ENCODE measurements at places on chromosomes 6 and 20.

- H3K36me3 ChIP-seq = no peaks in the 10 kb centered on the region
- no peaks in the 10 kb centered on the region for H3K4me1 ChIP-seq
- DNase-seq = no peak
- peaks cover 8% of the 10 kb centered on the region for H3K27me3 ChIP-seq
These were observed at the start of gene L3MBTL1 for GRCh38 chr20:43507150-43508080. L3MBTL1 (plus strand) TSS chr20:43507697; CDS start chr20:43513504, 5,807 bp downstream.

DNA sequence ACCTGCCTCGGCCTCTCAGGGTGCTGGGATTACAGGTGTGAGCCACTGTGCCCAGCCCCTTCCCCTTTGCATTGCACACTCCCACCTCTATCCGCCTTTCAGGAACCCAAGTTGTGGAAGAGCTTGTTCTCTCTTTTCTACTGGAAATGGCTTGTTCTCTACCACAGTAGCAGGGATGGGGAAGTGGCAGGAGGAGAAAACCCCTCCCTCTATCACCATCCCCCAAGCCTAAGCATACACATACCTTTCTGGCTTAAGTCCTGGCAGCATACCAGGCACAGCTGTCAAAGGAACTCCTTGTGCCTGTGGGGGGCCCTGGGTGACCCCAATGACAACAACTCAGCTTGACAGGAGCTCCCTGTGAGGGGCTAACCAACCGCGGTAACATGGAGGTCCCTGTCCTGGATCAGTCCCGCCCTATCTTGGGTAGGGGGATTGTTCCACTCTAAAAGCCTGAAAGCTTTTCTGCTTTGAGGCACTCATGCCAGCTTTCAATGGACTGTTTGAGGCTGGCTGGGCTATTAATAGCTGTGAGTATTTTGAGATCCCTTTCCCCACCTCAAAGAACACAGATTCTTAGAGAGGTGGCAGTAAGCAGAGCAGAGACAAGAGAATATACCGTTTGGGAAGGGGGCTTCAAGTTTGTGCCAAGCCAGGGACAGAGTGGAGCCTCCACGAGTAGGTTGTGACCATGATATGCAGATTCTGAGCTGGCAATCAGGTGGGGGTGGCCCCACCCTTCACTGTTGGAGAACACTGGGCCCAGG, 2.3 kb downstream of the KLHDC3 start:
- no peaks in the 10 kb centered on the region for H3K4me1 ChIP-seq
- no peak overlapping the region for H3K27ac ChIP-seq
- H3K27me3 ChIP-seq = no peaks in the 10 kb centered on the region
- H3K36me3 ChIP-seq = peaks cover 14% of the 10 kb centered on the region
- no peak overlapping the region for H3K4me3 ChIP-seq

GRCh38 chr20:59820204-59821041, 113.0 kb downstream of the SYCP2 start:
- H3K4me3 ChIP-seq = no peak overlapping the region
- H3K36me3 ChIP-seq = no peaks in the 10 kb centered on the region
- DNase-seq = no peak
- H3K4me1 ChIP-seq = no peaks in the 10 kb centered on the region

- H3K27ac ChIP-seq = no peak overlapping the region
- no peak for DNase-seq
- no peaks in the 10 kb centered on the region for H3K27me3 ChIP-seq
- H3K4me3 ChIP-seq = no peak overlapping the region
- no peaks in the 10 kb centered on the region for H3K4me1 ChIP-seq
These were observed 3.2 kb upstream of the RNF146 start for GRCh38 chr6:127263481-127263880.

DNA sequence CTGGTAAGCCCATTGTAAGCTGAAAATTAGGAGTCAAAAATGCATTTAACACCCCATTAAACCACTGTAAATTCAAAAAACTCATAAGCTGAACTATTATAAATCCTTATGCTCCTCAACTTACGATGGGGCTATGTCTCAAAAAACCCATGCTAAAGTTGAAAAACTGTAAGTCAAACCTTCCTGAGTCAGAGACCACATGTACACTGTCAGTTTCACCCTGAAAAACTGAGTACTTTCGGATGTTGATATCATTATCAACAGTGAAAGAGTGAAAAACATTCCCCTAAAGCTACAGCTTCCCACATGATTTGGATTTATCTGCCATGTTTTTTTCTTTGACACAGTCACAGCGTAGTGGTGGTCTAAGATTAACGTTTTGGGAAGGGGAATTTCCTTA, 14.2 kb downstream of the RAB23 start:
- H3K36me3 ChIP-seq = no peaks in the 10 kb centered on the region
- H3K27me3 ChIP-seq = no peaks in the 10 kb centered on the region

DNA sequence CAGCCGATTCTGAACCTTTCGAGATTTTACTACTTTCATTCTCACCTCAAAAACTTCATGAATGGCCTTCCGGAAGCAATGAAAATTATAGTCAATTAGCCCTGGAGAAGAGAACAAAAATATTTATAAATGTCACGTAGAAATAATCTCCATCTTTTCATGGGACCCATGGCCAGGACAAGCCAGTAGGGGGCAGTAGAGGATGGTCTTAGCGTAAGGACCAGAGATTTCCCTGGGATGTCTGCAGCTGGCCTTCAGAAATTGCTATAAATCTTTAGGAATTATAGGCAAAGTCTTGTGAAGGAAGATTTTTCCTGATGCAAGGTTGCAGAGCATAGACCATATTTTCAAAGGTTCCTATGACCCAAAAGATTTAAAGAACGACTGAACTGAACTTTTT, 15.6 kb upstream of the UBE2J1 start:
- no peak overlapping the region for H3K4me3 ChIP-seq
- no peak overlapping the region for H3K27ac ChIP-seq
- H3K27me3 ChIP-seq = no peaks in the 10 kb centered on the region
- no peak for DNase-seq
- H3K4me1 ChIP-seq = no peaks in the 10 kb centered on the region

- H3K36me3 ChIP-seq = no peaks in the 10 kb centered on the region
- no peak overlapping the region for H3K4me3 ChIP-seq
- no peak for DNase-seq
- H3K27ac ChIP-seq = no peak overlapping the region
- no peaks in the 10 kb centered on the region for H3K4me1 ChIP-seq
These were observed 140.3 kb downstream of the SMOC2 start for GRCh38 chr6:168581236-168581635.

GRCh38 chr6:96542702-96543101, 20.2 kb upstream of the FHL5 start:
- H3K36me3 ChIP-seq = no peaks in the 10 kb centered on the region
- no peaks in the 10 kb centered on the region for H3K4me1 ChIP-seq
- no peak overlapping the region for H3K27ac ChIP-seq

- DNase-seq = peak; percentile 80
- no peak overlapping the region for H3K27ac ChIP-seq
- H3K36me3 ChIP-seq = no peaks in the 10 kb centered on the region
- H3K4me3 ChIP-seq = no peak overlapping the region
These were observed 46.2 kb downstream of the SLC22A23 start for GRCh38 chr6:3410385-3411360.

- H3K4me3 ChIP-seq = no peak overlapping the region
- H3K27ac ChIP-seq = no peak overlapping the region
- no peaks in the 10 kb centered on the region for H3K36me3 ChIP-seq
- no peak for DNase-seq
- H3K4me1 ChIP-seq = no peaks in the 10 kb centered on the region
- H3K27me3 ChIP-seq = no peaks in the 10 kb centered on the region
These were observed 230.2 kb upstream of the PLN start for GRCh38 chr6:118317581-118318563.

GRCh38 chr6:31919624-31920303, 7.8 kb upstream of the C2 start:
- H3K27ac ChIP-seq = no peak overlapping the region
- DNase-seq = no peak
- no peaks in the 10 kb centered on the region for H3K36me3 ChIP-seq
- H3K4me1 ChIP-seq = no peaks in the 10 kb centered on the region
- no peaks in the 10 kb centered on the region for H3K27me3 ChIP-seq

GRCh38 chr6:157757430-157758403, 65.3 kb upstream of the SNX9 start:
- peaks cover 2% of the 10 kb centered on the region for H3K4me1 ChIP-seq
- no peaks in the 10 kb centered on the region for H3K36me3 ChIP-seq
- H3K4me3 ChIP-seq = no peak overlapping the region
- no peaks in the 10 kb centered on the region for H3K27me3 ChIP-seq

DNA sequence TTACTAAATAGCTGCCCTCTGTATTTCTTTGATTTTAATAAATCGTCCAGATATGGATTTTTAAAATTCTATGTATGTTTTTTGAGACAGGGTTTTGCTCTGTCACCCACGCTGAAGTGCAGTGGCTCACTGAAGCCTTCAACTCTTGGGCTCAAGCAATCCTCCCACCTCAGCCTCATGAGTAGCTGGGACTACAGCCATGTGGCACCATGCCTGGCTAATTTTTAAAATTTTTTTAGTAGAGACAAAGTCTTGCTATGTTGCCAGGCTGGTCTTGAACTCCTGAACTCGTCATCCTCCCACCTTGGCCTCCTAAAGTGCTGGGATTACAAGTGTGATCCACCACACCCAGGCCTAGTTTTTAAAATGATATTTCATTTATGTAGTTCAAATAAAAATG, 47.4 kb upstream of the DDR1 start:
- no peak overlapping the region for H3K27ac ChIP-seq
- no peak for DNase-seq

DNA sequence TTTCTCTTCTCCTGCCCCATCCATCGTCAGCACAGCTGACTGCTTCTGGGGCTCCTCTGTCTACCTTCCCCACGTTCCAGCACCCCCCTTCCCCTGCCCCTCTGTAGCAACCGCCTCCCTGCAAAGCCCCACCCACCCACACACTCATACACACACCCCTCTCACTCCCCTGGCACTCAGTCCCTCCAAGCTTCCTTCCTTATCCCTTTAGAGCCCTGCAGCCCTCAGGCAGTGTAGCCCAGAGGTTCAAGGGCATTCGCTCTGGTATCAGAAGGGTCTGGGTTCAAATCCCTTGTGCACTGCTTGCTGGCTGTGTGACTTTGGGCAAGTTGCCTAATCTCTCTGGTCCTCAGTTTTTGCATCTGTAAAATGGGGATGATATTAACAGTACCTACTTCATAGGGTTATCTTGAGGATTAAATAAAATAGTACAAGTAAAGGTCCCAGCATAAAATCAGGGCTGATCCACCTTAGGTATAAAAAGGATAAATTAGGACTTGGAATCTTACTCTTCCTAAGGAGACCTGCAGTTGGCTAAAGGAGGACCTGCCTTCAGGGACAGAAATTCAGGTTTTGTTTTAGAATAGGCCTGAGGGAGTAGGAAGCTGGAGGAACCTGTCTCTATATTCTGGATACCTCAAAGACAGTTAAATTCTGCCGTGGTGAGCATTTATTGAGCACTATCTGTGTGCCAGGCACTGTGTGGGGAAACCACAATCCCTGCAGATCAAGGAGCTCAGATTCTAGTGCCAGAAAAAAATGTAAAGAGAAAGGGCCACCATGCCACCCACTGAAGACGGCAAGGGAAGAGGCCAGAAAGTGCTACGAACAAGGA, 94.1 kb downstream of the SNX5 start:
- H3K36me3 ChIP-seq = no peaks in the 10 kb centered on the region
- no peaks in the 10 kb centered on the region for H3K27me3 ChIP-seq
- H3K4me1 ChIP-seq = peaks cover 9% of the 10 kb centered on the region
- DNase-seq = no peak
- no peak overlapping the region for H3K27ac ChIP-seq
- no peak overlapping the region for H3K4me3 ChIP-seq

GRCh38 chr6:105591053-105591452, 188.2 kb upstream of the PREP start:
- no peaks in the 10 kb centered on the region for H3K4me1 ChIP-seq
- H3K27ac ChIP-seq = no peak overlapping the region
- no peak for DNase-seq
- no peak overlapping the region for H3K4me3 ChIP-seq
- H3K27me3 ChIP-seq = no peaks in the 10 kb centered on the region

- no peak for DNase-seq
- no peaks in the 10 kb centered on the region for H3K27me3 ChIP-seq
- no peaks in the 10 kb centered on the region for H3K4me1 ChIP-seq
These were observed 35.3 kb downstream of the TOX2 start for GRCh38 chr20:43949741-43950618.

DNA sequence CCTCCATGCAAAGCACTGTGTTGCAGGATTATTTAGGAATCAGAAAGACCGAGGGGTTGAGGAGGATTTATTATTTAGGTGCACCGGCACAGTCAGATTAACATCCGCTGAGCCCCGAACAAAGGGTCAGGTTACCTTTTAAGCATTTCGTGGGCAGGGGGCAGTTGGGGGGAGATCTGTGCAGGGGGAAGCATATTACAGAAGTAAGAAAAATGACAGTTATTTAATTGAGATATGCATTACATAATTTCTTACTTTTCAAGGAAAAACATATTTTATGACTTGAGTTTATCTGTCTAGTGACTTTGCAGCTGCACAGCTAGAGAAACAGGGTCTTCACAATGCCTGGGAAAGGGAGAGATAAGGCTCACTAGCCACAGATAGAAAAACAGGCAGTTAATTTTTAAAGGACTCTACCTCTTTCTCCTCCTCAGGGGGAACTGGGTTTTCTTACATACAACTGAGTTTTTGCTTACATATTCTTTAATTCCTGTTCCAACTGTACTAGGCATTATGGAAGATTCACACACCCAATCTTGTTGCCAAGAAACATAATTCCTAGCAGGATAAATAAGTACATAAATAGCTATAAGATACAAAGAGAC, 1.7 kb upstream of the HINT3 start:
- no peak for DNase-seq
- no peaks in the 10 kb centered on the region for H3K27me3 ChIP-seq
- peaks cover 1% of the 10 kb centered on the region for H3K4me1 ChIP-seq
- H3K4me3 ChIP-seq = no peak overlapping the region

DNA sequence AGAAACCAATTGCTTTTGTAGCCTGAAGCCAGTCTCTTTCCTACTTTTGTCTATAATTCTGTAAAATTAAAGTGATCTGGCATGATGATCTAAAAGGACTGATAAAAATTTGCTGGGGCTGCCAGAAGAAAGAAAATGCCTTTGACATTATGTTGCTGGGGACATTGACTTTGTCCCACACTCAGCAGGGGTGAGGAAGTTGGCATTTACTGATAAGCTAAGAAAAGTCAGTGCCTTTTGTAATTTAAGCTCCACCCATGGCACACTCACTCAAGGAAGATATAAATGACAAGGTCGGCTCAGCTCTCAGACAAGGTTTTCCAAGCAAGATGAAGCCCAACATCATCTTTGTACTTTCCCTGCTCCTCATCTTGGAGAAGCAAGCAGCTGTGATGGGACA, at the start of gene SEMG1:
Gene SEMG1, plus strand, starts transcription at position 309 of the 400 bp plus-strand sequence. Its CDS starts 21 bp downstream, at position 330.
- no peak for DNase-seq
- H3K27ac ChIP-seq = no peak within 1 kb of the TSS
- H3K4me1 ChIP-seq = peaks cover 2% of the 10 kb centered on the region
- H3K36me3 ChIP-seq = no peaks in the 10 kb centered on the region
